ENCODE measurements at places on chromosomes 4 and X. TPM values are rescaled to one million over a fixed set of nuclear protein-coding genes. Genes with fewer than 3 reads are reported as not detected.

- no peak for DNase-seq
Measured at GRCh38 chr4:74042681-74043080, 4.2 kb upstream of the CXCL3 start.

- DNase-seq = no peak
Measured at GRCh38 chrX:122047261-122047660, 999.9 kb downstream of the GLUD2 start.

DNA sequence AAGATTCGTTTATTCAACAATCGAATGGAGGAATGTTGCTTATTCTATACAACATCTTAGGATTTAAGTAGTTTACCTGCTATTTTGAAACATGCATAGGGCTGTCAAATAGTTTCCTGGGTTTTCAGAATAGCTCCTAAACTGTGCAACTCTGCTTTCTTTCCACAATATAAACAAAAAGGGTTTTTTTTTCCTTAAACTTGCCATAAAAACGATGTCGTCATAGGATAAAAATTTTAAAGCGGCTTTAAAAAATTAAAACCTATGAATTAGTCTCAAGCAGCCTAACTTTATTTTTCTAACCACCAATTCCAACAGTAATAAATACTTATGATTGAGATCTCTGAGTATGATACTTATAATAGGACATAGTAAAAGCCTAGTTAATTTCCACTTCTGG, 21.6 kb upstream of the STIM2 start:
- DNase-seq = no peak

DNA sequence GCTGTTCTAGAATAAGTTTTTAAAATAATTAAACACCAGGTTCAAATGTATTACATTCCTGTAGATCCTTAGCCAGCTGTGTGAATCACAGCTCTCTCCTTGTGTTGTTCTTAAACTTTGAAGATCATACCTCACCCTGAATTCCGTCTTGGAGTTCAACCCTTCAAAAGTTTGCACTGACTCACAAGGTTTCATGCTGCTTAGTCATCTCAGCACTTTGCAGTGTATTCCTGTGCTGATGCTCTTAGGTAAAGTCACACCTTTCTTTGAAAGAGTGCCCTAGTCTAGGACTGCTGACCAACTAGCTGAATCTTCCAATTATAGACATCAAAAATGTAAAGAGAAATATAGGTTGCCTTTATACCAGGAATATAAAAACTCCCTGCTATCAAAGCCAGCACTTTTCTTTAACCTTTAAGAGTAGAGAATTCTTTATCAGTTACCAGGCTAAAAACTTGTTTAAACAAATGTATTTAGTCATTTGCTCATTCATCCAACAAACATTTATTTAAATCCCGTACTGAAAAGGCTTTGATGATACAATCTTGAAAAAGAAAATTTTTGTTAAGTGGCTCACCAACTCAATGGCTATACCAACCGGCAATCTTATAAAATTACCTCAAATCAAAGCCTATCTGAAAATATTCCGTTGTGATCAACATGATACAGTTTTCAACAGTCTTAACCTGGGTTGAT, 169.7 kb downstream of the RAP1GDS1 start:
- no peak for DNase-seq

DNA sequence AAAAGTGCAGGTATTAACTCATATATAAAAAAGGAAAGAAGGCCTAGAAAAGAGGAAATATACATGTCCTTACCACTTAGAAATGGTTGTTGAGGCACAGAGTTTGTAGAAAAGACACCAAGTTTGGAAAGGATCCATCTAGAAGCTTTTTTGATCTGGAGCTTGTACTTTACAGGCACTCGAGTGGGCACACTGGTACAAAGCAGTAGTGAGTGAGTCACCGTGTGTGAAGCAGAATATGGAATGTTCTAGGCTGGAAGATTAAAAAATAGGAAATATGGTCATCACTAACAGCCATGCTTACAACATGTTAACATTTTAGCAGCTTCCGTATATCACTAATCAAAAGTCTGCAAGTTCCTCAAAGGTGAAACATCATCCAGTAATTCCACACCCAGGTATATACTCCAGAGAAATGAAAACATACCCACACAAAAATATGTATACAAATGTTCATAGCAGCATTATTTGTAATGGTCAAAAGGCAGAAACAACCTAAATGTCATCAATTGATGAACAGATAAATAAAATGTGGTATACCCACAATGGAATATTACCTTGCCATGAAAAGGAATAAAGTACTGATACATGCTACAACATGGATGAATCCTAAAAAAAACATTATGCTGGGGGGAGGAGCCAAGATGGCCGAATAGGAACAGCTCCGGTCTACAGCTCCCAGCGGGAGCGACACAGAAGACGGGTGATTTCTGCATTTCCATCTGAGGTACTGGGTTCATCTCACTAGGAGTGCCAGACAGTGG, 69.5 kb downstream of the FRYL start:
- no peak for DNase-seq

- no peak for DNase-seq
Measured at GRCh38 chr4:141635736-141636081, 674 bp upstream of the IL15 start.

GRCh38 chr4:120923207-120923522, 639 bp upstream of the PRDM5 start:
- no peak for DNase-seq

DNA sequence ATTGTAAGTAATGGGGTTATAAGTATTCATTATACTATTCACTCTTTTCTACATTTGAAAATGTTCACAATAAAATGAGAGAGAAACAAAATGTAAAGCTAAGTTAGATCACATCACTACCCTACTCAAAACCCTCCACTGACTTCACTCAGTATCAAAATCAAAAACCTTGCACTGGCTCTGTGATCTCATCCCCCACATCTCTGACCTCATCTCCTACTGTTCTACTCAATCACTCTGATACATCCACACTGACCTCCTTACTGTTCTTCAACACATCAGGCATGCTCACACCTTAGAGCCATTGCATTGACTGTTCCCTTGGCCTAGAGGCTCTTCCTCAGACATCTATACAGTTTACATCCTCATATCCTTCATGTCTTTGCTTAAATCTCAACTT, 50.7 kb downstream of the THOC2 start:
- no peak for DNase-seq

DNA sequence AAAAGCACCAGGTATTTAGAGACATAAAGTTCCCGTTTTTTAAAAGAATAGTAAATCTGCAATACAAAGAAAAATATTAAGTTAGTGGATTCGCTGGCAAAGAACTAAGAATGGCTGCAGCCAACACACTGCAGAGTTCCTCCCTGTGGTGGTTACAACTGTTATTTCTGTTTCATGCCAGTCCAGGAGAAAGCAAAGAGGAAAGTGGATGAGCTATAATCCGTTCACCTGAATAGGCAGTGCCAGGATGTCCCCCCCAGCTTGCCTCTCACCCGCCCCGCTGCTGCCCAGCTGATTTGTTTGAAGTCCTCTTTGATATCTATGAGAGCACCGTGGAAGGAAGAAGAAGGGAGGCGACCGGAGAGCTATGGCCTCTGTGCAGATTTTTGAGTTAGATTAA, 63.9 kb downstream of the PTCHD1 start:
- no peak for DNase-seq

DNA sequence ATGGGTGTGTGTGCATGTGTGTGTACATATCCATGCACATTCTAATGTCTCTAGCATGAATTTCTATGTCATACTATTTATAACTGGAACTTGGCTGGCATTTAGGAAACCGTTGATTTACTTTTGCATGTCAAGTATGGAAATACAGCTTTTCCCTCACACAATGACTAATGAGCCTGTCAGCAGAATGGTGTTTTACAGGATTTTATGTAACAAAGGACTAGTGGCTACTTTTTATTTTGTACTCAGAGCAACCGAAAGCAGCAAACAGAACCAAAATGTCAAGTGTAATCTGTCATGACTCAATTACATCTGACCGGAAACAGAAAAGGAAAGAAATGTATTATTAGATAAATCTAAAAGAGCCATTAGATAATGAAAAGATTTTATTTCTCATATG, 1911.5 kb upstream of the AGA start:
- DNase-seq = no peak

DNA sequence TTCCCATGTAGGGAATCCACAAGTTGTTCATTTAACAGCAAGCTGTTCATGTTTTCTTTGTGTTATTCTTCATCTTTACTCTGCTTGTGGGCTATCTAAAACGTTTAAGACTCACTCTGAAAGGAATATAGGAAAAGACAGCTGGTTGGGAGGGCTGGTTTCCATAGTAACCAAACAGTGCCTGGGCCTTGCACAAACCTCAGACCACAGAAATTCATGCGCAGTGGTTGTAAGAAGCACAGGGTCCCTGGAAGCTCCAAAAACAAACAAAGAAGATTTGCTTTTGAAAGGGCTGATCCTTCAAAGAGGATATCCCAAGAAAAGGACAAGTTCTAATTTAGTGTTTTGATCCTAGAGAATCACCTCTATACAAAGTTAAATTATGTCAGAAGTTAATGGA, 7.8 kb downstream of the SERTM2 start:
- DNase-seq = no peak

- no peak for DNase-seq
Measured at GRCh38 chr4:154911097-154911496, 130.0 kb downstream of the RBM46 start.

- no peak for DNase-seq
Measured at GRCh38 chr4:61217222-61217621, 17.1 kb downstream of the ADGRL3 start.

GRCh38 chrX:65744965-65745364, 77.5 kb downstream of the MSN start:
- no peak for DNase-seq

The NWD2 gene
- total RNA-seq = not detected

The SSX3 gene
- total RNA-seq = not detected

The PRDX4 gene
- total RNA-seq = 17.0 TPM

The IL1RAPL1 gene
- not detected for total RNA-seq
